ENCODE measurements at places on chromosomes 2 and 18.

GRCh38 chr2:55922291-55922907 is 1.2 kb downstream of the EFEMP1 start:
- no peak for DNase-seq

DNA sequence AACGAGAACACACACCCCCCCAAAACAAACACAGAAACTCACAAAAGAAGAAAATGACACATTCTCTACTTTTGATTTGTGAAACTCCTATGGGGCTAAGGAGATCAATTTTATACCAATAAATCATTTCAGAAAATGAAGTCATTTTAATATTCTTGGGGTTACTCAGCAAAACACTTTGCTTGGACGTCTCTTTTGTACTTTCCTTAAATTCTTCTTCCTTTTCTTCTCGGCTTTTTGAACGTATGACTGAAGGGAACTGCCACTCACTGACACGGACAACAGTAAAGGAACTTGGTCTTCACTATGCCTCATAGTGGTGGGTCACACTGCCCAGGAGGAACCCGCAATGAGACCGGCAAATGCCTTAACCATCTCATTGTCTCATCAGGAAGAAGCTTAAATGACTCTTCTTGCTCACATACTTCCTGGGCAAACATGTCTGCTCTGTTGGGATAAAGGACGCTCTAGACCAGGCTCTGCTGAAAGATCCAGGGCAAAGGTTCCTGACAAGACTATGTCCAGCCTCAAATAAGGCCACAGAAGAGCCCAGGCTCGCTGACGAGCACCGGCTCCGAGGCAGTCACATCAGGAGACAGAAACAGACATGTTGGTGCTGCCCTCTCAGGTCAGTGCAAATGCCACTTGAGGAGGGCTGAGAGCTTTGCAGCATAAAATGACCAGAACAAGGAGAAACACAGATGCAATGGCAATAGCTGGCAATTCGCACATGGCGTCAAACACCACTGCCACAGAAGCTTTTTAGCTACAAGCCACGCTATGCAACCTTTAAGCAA is 205.5 kb downstream of the TGIF1 start:
- no peak for DNase-seq

DNA sequence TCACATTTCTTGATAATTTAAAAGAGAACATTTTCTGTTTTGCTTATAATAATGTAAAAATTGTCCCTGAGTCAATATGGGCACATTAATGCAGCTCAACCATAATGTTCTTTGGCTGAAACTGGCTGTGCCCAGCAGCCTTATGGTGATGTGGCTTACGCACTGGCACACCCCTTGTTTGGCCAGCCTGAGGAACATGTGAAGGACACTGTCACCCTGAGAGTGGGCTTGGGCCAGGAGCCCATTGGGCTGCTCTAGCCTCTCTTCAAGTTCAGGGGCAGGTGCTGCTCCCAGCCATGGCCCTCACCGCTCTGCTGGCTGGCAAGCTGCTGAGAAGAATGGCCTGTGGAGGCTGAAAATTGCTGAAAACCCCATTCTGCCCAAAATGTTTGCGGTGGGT is 37.5 kb downstream of the MRPL33 start:
- DNase-seq = no peak

- DNase-seq = no peak
These were observed 327.9 kb downstream of the CLIP4 start for GRCh38 chr2:29443151-29443550.

DNA sequence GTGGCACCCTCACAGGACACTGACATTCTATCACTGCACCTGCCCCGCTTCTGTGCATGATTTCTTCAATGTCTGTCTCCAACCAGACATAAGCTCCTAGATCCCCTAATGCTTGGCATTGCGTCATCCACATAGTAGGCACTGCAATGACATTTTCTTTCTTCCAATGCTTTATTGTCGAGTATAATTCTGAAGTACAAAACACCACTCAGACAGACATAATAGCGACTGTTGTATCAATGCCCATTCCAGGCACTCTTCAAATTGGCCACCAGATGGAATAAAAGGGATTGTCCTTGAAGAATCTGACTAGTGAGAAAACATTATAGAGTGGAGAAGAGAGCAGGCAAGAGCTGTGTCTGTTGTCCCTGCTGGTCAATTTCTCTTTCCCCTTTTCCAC is 89.0 kb downstream of the LPIN1 start:
- no peak for DNase-seq

GRCh38 chr2:29839306-29839705 is 82.1 kb downstream of the ALK start:
- no peak for DNase-seq

DNA sequence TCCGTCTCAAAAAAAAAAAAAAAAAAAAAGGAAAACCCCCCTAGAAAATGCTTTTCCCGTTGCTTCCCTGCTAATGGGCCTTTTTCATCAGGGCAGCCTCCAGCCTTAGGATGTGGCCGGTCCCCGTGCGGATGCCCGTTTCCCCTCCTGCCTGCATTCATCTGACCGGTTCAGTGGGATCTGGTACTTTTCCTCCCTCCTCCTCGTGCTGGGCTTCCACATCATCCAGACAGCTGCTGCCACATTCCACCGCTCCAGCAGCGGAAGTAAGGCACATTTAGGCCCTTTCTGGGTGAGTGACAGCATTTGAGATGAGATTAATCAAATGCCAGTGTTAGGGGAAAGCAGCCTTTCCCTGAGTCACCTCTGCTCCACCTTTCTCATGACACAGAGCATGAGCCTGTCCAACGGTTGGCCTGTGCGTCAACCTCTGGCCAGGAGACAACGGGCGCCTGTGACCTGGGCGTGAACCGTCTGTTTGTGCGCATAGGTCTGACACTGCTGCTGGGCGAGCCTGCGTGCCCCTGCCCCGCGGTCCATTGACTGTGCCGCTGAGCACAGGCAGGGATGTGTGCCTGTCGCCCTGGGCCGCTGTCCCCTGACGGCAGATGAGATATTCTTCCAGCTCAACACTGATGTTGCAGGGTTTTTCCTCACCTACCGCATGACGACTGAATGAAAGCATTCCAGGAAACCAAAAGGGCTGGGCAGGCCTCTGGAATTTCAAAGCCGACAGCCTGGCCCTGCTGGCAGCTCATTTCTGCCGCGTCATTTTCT is 174.0 kb downstream of the TGIF1 start:
- DNase-seq = no peak

DNA sequence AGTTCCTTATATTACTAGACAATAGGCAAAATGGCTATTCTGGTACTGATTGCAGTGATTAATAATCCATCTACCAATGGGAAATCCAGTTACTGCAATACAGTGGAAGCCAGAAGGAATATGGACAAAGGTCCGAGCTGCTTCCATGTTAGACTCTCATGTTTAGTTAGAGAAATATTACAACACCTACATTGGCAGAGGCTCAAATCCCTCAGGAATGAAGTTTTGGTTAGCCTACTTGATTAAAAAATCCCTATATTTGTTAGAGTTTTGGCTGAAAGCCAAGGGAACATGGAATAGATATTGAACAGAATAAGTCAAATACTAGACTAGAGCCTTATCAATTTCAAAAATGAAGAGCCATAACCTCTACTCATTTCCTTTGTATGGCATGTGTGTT is 48.5 kb downstream of the ARL6IP6 start:
- no peak for DNase-seq

- DNase-seq = no peak
These were observed 1921.9 kb upstream of the LRRTM1 start for GRCh38 chr2:82226441-82226840.

DNA sequence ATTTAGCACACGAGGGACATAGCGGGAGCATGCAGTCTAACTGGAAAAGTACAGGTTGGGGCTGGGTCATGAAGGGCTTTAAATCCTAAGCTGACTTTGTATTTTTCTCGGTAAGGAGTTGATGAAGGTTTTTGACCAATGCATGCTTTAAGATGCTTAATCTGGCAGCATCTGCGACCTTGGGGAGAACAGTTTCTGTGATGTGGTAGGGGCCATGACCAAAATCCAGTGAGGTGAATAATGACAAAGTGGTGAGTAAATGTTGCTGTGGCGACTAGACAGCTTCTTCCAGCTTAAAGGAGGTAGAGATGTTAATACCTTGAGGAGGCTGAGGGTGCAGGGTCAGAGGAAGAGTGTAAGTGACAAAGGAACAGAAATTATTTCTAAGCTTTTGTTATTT is 174.6 kb upstream of the ALPP start:
- DNase-seq = no peak

- DNase-seq = no peak
These were observed 80.9 kb downstream of the LYPD6B start for GRCh38 chr2:149119368-149119767.

- no peak for DNase-seq
These were observed 285.6 kb upstream of the ACVR2A start for GRCh38 chr2:147559070-147559725.

DNA sequence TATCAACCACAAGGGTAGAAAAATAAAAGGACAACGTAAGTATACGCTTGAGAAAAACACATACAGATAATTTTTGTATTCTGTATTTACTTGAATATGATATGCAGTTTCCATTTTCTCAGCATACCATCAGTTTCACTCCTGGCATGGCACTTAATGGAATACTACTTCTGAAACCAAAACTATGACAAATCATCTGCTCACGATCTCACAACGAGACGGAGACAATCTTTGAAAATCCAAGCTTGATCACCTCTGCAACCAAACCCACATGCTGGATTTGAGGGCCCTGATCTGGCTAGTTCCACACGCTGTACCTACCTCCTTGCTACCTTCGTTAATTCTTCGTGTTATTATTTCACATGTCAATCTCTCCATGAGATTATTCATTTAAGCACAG is 387.6 kb downstream of the NBAS start:
- DNase-seq = no peak

DNA sequence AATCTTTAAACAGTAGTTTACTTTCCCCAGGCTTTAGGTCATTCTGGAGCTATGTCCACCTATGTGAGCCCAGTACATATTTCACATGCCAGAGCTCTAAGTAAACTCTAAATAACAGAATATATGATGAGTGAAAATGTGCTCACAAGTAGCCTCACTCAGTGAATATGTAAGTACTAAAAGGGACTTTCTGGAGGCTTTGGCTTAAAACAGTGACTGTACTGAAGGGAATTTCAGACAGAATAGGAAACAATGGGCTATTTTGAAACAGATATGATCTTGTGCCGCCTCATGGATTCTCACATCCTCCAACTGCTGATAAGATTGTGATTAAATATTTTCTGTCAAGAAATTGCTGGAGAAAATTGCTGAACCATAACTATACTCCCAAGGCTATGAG is 747.9 kb downstream of the SOCS6 start:
- DNase-seq = no peak

GRCh38 chr2:179985163-179985820 is 21.8 kb downstream of the CWC22 start:
- no peak for DNase-seq

- DNase-seq = no peak
These were observed 13.8 kb upstream of the MRPL19 start for GRCh38 chr2:75632813-75633212.

GRCh38 chr2:199364153-199364552 is 93.6 kb downstream of the SATB2 start:
- DNase-seq = no peak

- DNase-seq = no peak
These were observed 10.4 kb downstream of the MEIS1 start for GRCh38 chr2:66445076-66445924.

DNA sequence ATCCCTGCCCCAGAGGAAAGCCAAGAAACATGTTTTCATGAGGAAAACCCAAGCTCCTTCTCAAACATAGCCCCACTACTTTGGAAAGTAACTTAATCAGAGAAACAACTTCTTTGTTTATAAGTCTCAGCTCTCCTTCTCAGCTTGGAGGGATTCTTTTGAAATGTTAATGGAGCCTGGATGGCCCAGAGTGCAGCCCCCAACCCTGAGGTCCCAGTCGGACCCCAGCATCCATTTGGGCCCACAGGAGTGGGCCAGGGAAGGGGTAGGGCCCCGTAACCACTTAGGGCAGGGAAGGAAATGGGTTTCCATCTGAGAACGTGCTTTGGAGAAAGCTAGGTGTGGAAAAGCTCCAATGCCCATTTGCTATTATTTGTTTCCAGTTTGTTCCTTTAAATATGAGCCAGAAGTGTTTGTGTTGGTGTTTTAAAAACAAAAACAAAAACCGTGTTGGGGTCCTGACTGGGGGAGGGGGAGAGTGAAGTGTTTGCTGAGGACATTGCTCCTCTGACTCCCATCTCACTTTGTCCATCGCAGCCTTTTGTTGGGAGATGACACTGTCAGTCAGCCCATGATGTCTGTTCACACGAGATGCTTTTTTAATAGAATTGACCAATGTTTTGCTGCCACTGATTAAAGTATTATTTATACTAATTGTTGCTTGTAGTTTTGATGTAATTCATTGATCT is 1.6 kb upstream of the HOXD3 start:
- DNase-seq = no peak

GRCh38 chr18:78914249-78914935 is 65.2 kb upstream of the SALL3 start:
- DNase-seq = no peak

DNA sequence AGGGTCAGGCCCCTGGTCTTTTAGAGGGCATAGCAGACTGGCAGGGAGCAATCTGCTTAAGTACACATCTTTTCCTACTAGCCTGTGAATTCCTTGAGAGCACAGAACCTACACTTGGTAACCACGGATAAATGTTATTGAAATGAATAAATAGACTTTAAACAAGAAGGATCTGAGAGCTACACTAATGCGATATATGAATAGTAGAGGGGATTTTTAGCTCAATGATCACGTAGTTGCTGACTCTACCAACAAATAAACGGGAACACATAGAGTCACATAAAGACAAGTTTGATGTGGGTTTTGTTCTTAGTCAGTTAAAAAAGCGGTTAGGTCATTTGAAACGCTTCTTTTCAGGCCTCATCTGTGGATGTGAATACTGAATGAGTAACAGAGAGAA is 290.3 kb upstream of the CCDC68 start:
- no peak for DNase-seq

- no peak for DNase-seq
These were observed 33.4 kb upstream of the VPS54 start for GRCh38 chr2:64052463-64053241.

GRCh38 chr2:95301876-95302641 is 4.9 kb downstream of the KCNIP3 start:
- DNase-seq = no peak

DNA sequence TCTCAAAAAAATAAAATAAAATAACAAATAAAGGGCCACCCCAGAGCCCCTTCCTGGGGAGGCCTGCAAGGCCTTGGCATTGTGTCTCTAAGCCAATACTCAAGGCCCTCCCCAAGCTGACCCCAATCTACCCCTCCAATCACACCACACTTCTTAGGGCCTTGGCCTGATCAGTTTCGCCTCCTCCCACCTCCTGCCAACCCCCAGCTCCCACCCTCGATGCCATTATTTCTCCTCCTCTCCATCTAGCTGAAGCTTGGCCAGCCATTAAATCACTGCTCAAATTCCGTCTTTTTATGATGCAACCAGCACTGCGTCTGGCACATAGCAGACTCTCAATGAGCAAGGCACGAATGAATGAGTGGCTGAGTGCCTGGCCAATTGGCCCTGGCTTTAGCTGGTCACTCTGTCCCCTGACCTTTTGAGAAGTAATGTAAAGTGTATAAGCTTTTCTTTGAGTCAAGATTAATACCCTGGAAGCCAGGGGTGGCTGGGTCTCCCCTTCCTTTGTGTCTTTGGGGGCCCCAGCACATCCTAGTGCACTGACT is 55.9 kb downstream of the SMAD7 start:
- DNase-seq = no peak

GRCh38 chr2:195652911-195653310 is 4.1 kb upstream of the SLC39A10 start:
- DNase-seq = no peak

- no peak for DNase-seq
These were observed 138.0 kb upstream of the GLI2 start for GRCh38 chr2:120597595-120598193.
